Effector memory CD8-positive, alpha-beta T cell (primary cell): ENCODE measurements at places on chromosomes 1 and 21.

DNA sequence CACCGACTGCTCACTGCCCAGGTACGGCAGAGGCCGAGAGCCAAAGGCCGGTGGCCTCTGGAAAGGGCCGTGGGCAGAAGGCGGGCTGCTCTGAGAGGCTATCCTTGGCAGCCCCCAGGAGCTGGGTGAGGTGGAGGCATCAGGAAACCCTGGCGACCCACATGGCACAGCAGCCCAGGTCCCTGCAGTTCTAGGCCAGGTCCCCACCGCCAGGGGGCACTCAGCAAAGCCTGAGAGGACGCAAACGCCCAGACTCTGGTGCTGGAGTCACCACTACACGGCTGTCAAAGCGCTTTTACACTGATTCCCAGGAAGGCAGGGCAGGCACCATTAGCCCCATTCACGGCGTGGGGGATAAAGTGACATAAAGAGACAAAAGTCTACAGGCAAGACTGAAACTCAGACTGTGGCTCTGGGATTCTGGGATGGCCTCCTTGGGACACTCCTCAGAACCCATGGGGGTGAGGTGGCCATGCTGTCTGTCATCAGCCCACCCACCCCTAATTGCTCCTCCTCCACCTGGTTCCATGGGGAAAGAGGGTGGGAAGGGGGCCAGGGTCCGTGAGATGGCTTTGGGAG lies 4.9 kb downstream of the PLEKHG5 start:
- DNase-seq: peak; percentile 82

DNA sequence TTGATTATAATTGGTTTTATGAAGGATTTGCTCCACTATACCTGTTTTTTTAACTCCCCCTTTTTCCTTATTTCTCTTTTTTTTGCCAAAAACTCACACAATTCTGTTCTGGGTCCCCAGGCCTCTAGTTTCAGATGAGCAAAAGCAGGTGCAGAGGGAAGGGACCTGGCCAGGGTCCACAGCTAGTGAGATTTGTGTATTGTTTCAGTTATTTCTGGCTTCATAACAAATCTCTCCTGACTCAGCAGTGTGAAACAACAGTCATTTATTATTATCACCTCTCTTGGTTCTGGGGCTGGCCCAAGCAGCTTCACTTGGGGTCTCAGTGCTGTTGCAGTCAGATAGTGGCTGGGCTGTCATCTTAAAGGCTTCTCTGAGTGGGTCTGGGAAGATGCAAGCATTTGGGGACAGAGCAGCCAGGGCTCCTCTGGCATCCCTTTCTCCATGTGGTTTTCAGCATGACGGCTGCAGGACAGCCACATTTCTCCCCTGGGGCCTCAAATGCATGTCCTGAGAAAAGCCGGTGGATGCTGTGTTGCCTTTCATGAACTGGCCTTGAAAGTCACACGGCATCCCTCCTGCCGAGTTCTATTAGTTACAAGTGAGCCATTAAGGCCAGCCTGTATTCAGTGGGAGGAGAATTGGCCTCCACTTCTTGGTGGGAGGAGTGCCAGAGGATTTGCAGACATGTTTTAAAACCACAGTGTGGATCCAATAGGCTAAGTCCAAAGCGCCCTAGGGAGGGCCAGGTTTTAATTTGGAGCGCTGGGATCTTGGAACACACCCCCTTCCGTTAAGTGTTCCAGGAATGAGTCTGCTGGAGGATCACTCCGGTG lies 137.1 kb downstream of the CAMTA1 start:
- no peak for DNase-seq

DNA sequence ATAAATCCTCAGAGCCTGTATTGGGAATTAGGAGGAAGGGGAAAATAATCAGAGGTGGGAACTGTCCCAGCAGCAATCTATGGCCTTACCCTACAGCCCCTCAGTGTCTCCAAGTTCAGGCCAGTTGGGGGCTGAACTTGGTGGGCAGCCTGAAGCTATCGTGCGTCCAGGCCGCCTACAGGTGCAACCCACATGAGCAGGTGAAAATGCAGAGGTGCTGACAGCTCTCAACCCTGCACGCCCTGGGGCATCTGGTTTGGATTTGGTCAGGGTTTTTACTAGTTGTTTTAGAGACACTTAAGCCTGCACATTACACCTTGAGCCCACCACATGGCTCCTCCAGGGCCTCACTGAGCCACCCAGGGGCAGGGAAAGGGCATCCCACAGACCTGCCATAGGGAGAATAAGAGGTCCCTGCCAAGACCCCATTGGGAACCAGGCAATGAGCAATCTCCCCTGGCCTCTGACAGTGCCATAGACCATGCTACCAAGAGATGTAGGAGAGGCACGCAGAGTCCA lies 209.5 kb downstream of the FOXD2 start:
- DNase-seq: no peak

- no peak for DNase-seq
These were observed 785.8 kb upstream of the ADGRL4 start for GRCh38 chr1:79792219-79792930.

GRCh38 chr1:214022229-214022791 lies 34.5 kb downstream of the PROX1 start:
- no peak for DNase-seq

DNA sequence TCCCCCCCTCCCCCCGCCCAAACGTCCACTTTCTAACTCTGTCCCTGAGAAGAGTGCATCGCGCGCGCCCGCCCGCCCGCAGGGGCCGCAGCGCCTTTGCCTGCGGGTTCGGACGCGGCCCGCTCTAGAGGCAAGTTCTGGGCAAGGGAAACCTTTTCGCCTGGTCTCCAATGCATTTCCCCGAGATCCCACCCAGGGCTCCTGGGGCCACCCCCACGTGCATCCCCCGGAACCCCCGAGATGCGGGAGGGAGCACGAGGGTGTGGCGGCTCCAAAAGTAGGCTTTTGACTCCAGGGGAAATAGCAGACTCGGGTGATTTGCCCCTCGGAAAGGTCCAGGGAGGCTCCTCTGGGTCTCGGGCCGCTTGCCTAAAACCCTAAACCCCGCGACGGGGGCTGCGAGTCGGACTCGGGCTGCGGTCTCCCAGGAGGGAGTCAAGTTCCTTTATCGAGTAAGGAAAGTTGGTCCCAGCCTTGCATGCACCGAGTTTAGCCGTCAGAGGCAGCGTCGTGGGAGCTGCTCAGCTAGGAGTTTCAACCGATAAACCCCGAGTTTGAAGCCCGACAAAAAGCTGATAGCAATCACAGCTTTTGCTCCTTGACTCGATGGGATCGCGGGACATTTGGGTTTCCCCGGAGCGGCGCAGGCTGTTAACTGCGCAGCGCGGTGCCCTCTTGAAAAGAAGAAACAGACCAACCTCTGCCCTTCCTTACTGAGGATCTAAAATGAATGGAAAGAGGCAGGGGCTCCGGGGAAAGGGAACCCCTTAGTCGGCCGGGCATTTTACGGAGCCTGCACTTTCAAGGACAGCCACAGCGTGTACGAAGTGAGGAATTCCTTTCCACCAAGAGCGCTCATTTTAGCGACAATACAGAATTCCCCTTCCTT lies 158.1 kb downstream of the RUNX1 start:
- DNase-seq: no peak

DNA sequence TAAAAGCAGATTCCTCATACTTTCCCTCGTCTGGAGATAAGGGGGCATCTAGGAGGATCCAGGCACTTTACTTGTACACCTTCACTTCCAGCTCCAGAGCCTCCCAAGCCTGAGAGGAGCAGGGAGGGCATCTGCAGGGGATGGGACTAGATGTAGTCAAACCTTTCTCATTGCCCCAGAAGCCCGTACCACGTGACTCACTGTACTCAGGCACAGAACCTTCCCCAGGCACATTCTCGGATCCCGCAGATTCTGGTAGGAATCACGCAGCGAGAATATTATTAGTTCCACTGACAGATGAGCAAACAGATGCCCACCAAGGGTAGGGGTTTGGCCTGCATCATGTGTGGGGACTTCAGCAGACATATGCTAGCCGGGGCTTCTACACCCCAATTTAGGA lies 25.2 kb upstream of the TNR start:
- no peak for DNase-seq

- DNase-seq: no peak
These were observed 12.8 kb upstream of the MPZL1 start for GRCh38 chr1:167708940-167709389.

DNA sequence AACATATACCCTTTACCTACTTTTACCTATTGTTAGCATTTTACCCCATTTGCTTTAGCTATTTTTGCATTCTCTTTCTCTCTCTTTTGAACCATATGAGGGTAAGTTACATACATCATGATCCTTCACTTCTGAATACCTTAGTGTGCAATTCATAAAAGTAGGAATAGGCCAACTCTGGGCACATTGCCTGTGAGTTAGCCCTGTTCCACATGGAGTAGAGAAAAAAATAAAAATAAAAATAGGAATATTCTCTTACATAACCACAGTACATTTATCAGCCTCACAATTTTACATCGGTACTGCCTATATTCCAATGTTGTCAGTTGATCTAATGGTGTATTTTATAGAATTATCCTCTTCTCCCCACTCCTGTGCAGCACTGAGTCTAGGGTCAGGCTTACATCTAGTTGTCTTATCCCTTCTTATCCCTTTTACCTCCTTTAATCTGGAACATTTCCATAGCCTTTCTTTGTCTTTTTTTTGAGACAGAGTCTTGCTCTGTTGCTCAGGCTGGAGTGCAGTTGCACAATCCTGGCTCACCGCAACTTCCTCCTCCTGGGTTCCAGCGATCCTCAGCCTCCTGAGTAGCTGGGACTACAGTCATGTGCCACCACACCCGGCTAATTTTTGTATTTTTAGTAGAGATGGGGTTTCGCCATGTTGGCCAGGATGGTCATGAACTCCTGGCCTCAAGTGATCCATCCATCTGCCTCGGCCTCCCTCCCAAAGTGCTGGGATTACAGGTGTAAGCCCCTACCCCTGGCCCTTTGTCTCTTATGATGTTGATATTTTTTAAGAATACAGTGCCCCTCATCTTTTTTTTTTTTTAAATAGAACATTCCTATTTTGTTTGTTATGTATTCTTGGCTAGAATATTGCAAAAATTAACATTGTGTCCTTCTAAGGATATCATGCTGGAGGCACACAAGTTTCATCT lies 11.1 kb upstream of the SLC30A1 start:
- no peak for DNase-seq

DNA sequence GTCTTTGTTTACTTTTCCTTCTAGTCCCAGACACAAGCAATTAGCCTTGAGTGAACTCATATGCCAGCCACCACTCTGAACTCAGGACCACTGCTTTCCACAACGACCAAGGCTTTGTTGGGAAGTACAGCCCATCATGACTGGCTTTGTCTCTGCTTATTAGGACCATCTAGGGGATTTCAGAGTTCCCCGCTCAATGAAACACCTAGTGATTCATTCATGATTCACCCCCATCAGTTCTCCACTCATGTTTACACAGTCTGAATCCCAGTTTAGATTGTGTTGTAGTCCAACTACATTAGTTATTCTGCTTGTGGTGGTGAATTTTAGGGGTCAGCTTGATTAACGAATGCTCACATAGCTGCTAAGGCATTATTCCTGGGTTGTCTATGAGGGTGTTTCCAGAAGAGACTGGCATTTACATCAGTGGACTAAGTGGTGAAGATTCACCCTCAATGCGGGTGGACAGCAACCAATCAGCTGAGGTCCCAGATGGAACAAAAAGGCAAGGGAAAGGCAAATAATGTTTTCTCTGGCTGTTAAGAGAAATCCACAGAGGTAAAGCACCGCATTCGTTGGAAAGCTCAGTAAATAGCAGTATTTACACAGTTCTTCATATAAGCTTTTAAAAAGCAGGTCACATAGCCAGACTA lies 122.7 kb downstream of the RGS21 start:
- DNase-seq: no peak

DNA sequence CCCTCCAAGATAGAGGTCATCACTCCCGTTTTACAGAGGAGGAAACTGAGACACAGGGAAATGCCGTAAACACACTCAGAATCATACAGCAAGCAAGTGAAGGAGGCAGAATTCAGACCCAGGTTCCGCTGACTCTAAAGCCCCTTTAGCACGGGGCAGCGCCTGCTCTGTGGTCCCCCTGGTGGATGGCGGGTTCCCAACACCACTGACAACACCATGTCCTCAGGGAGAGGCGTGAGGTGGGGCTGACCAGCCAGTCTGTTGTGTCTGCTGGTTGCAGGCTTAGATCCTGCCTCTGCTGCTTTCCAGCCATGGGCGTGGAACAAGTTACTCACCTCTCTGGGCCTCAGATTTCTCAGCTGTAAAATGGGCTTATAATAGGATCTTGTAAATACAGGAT lies 617.3 kb downstream of the MATN1 start:
- DNase-seq: no peak

- DNase-seq: no peak
These were observed 6.4 kb downstream of the RPS6KC1 start for GRCh38 chr1:213057264-213058059.

- no peak for DNase-seq
These were observed 11.5 kb downstream of the KTI12 start for GRCh38 chr1:52022133-52022532.

GRCh38 chr1:91138959-91139358 lies 117.1 kb upstream of the ZNF644 start:
- no peak for DNase-seq

GRCh38 chr1:21618561-21619374 lies 50.4 kb downstream of the RAP1GAP start:
- DNase-seq: no peak

DNA sequence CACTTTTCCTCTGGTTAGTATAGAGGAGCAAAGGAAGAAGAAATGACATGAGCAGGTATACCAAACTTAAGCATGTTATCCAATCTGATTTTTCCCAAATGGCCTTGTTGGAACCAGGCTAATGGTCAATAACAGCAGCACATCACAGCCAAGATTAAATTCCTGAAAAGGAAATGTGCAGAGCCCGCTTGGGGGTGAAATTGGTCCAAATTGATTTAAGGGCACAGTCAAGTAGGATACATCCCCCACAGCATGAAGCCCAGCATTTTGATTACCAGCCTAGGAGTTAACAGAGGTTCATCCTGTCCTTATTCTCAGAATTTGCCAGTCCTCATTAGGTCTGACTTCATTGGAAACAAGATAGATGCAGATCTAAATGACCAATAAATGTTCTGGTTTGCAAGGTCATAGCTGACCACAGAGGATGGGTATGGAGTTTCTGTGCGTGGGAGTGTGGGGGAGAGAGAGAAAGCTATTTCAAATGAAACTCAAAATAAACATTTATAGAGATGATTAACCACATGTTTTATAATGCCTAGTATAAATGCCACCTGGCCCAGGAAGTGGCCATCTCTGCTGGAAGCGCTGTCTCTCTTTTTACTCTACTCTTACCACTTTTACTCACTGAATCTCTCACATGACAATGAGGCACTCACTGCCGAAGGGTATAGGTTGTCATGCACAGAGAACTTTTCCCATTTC lies 38.7 kb downstream of the RGS5 start:
- no peak for DNase-seq

GRCh38 chr1:176880955-176881595 lies 283.4 kb downstream of the ASTN1 start:
- DNase-seq: peak; percentile 4
